ENCODE measurements at places on chromosomes 5 and 9.

GRCh38 chr5:115389034-115389798, 92.8 kb upstream of the CCDC112 start:
- DNase-seq, result peak; percentile 66

DNA sequence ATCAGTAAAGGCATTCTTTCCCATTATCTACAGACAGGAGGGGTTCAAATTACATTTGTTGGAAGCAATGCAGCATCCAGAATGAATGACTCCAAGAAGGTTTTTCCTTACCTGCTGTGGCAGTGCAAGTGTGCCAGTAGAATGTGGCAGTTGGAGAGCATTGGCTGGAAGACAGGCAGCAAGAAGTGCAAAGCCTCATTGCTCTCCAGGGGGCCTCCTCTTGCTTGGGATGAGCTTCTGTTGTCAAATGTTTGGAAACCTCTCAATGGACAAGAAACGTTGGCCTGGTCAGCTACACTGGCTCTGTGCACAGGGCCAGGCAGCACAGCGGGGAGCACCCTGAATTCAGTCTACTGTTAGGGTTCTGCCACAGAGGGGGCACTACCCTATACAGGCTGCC, 226.6 kb downstream of the ADCY2 start:
- DNase-seq, result no peak

GRCh38 chr5:10635257-10635866, 71.5 kb downstream of the ANKRD33B start:
- peak; percentile 18 for DNase-seq

DNA sequence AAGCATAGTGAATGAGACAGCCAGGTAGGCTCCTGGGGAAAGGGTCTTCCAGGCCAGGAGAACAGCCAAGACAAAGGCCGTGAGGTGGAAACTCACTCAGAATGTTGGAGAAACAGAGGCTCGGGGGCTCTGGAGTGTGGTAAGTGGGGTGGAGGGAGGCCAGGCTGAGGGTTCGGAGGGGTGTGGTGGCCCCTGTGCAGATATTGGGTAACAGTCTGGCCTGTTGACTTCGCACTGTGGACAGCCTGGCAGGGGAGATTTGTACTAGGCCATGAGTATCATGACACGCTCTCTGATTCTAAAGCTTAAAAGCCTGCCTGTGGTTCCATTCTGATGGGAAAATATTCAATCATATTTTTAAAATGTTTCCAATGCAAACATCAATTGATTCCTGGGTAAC, 239.3 kb downstream of the GADD45G start:
- no peak for DNase-seq

DNA sequence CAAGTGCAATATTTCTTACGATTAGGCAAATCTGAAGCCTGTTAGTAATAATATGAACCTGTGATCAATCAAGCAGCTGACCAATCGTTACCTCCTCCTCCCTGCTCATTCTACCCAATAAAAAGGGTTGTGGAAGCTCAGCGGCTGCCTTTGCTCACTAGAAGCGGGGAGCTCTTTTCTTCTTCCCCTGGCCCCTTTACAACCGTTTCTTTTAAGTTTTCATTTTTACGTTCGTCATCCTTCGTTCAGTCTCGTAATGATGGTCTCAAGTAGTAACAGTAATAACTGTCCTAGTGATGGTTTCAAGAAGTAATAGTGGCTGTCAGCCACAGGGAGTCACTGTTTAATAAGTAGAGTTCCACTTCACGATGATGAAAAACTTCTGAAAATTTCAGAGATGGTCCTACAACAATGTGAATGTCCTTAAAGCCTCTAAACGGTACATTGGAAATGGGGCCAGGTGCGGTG, 6.2 kb downstream of the UGT3A2 start:
- DNase-seq, result no peak

GRCh38 chr9:118321788-118322187, 617.6 kb downstream of the TLR4 start:
- DNase-seq, result no peak

DNA sequence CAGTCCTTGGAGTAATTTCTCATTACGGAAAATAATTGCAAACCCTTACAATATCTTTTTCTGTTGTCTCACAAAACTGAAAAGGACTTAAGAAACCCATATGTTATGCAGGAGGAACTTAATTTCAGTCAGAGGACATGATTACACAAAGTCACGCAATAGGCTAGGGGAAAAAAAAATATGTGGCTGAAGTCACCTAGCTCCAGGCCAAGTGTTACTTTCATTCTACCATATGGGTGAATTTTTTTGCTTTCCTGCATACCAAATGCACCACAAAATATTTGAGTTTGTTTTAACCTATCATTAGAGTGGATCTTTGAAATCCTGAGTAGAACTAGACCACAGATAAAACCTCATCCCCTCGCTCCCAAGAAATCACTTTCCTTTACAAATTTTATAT, 523.5 kb downstream of the CAAP1 start:
- DNase-seq, result no peak

All from fibroblast of the aortic adventitia (primary cell).